ENCODE measurements at places on chromosomes 2 and 18.
A peak's percentile ranks its signal among the peaks of the same experiment; 100 is the strongest.

- no peak for DNase-seq
These were observed 440.4 kb upstream of the CDH20 start for GRCh38 chr18:60892855-60893254.

- DNase-seq: no peak
These were observed 122.4 kb downstream of the SETBP1 start for GRCh38 chr18:44803019-44803650.

DNA sequence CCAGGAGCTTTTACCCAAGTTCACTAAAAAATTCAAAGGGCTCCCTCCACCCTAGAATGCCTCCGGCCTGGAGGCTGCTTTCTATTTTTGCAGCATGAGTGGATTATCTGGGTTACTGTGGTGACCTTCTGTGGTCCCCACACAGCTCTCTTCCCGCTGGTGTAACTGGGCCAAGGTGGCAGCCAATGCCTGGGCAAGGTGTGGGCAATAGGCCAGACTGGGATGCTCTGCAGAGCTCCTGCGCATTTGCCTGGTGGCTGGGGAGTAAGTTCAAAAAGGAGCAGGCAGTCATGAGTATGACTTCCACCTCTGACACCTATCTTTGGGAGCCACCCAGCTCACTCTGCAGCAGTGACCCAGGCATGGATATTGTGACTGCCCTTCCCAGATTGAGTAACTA lies 130.5 kb upstream of the SPRED2 start:
- no peak for DNase-seq

- no peak for DNase-seq
These were observed 181.7 kb downstream of the ANAPC1 start for GRCh38 chr2:111702119-111702803.

DNA sequence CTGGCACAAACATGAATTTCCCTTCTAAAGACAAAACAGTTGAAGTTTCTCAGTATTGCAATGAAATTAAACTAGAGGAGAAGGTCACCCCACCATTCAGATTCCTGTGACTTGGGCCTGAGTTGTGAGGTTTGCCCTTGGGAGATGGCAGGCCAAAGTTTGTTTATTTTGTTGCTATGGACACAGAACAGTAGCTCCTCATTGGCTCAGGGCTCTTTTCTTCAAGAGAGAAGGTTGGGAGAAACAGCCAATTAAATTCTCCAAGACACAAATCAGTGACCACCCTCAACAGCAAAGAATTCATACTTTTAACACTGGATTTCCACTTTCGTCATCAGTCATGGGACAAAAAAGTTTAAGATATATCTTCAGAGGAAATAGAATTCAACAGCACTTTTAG lies at the start of gene FLACC1:
FLACC1 (minus strand) TSS at position 125 of the 400 bp plus-strand sequence. CDS start 5,941 bp downstream, outside the sequence.
- no peak for DNase-seq

GRCh38 chr2:152646775-152647174 lies 70.5 kb downstream of the PRPF40A start:
- DNase-seq: no peak

DNA sequence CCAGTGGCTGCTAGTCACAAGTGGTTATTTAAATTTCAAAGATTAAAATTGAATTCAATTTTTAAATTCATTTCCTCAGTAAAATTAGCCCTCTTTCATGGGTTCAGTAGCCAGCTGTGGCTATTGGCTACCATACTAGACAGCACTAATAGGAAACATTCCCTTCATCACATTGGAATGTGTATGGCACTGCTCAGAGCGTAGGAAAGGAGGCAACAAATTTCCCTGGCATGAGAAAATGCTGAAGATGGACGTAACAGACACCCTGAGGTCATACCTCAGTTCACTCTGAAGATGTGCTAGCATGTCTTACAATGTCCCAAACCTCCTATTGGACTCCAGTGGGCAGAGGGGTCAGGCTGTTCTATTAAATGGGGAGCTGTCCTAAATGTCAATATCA lies 96.4 kb downstream of the C1QL2 start:
- no peak for DNase-seq

GRCh38 chr2:80291656-80292055 lies 12.9 kb downstream of the LRRTM1 start:
- no peak for DNase-seq

- DNase-seq: no peak
These were observed 148.6 kb downstream of the MAIP1 start for GRCh38 chr2:200104015-200104414.

DNA sequence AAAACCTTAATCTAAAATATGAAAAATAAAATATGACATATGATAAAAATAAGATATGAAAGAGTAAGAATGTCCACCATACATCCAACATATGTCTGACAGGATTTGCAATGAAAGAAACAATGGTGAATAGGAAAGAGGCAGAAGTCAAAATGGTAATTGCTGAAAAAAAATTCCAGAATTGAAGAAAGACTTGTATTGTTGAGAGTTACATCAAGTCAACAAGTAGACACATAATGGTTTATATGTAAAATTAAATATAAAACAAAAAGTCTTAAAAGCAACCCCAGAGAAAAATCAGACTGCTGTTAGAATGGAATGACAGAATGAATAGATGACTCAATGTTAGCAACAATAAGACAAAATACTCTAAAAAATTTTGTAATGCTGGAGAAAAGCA lies 255.1 kb downstream of the DOK6 start:
- no peak for DNase-seq

- DNase-seq: no peak
These were observed 36.3 kb downstream of the MOGAT1 start for GRCh38 chr2:222707689-222708273.

DNA sequence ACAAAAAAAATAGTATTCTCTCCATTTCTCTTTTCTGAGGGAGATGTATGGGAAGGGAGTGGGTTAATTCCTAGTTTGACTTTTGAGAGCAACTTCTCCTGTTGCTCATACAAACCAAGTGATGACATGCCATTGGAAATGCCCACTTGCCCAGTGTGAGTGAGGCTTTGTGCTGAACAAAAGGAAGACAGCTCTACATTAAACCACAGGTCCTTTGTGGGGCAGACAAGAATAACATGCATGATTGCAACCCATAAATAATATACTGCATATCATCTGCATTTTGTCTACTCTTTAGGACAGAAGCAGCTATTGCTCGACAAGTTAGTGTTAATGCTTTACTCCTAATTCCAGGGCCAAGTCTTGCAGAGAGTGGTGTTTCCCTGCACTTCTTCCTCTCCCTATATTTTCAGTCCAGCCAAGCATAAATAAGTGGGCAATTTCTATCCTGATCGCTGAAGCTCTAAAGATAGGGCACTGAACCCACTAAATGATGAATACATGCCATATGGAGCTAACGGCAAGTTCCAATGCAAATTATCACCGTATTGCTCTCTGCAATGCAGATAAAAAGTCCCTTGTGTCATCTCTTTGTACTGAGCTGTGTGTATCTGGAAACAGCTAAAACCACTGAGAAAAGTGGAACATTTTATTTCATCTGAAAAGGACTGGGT lies 19.4 kb upstream of the EHBP1 start:
- no peak for DNase-seq

- no peak for DNase-seq
These were observed 97.2 kb downstream of the ARL4C start for GRCh38 chr2:234399451-234400246.

DNA sequence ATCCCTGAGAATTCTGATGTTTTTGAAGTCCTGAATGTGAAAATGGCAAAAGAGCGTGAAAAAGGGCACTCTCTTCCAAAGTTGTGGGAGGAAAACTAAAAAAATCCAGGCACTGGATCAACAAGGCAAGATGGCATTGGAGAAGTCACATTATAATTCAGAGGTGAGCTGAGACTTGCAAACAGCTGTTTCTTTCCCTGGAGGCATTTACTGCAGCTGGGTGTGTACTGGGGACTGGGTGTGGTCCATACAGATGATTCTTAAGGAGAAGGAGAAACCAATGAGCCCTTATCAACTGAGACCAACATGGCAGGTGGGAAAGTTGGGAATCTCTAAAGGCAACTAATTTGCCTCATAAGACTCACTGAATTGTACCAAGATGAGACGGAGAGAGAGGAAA lies 313.9 kb downstream of the TRIB2 start:
- no peak for DNase-seq

GRCh38 chr18:26791676-26792075 lies 73.8 kb downstream of the AQP4 start:
- no peak for DNase-seq

DNA sequence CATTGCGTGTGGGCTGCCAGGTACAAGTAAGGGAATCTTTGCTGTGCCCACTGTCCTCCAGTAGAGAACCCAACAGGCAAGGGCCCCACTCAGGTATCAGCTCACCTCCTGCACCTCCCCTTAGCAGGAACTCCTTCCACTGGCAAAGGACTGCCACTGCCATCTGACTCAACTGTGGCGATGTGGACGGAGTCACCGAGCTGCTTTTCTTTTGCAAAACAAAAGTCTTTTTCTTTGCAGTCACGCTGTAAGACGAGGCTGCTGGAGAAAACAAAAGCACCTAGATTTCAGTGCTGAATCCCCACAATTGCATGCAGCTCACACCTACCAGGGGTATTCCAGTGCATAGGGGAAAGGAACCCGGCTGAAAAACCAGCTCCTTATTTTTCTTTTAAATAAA lies 7.9 kb downstream of the MTERF4 start:
- DNase-seq: no peak

GRCh38 chr2:72968286-72968685 lies 51.0 kb downstream of the EMX1 start:
- no peak for DNase-seq

- DNase-seq: no peak
These were observed 306.4 kb downstream of the LPIN1 start for GRCh38 chr2:12052796-12053195.

DNA sequence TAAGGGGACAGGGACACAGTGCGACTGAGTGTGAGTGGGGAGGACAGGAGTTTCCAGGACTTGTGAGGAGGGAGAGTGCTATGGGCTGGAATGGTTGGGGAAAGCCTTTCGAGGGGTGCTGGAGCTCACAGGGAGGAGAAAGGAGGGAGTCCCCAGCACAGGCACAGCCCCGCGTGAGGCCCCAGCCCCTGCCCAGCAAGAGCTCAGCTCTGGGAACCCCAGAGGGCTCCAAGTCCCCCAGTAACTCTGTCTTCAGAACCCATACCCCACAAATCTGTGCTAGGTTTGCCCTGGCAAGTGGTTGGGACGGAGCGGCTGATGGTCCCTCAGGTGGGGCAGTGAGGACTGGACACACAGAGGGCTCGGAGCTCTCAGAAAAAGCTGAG lies 75.4 kb downstream of the SFXN5 start:
- no peak for DNase-seq

DNA sequence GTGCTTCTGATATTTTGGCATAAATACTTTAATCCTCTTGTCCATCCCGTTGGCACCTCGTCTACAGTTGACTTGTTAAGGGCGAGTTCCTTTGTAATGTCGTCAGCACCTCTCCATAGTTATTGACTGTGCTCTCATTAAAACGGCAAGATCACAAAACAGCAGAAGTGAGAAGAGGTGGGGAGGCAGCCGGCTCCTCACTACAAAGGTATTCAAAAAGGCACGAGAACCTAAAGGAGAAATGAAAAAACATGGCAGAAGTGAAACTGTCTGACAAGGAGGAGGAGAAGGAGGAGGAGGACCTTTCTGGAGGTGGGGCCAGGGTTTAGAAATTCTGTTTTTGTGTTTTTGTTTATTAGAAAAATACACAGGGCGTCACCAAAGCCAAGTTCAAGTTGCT lies 235.6 kb downstream of the BCL11A start:
- DNase-seq: no peak

DNA sequence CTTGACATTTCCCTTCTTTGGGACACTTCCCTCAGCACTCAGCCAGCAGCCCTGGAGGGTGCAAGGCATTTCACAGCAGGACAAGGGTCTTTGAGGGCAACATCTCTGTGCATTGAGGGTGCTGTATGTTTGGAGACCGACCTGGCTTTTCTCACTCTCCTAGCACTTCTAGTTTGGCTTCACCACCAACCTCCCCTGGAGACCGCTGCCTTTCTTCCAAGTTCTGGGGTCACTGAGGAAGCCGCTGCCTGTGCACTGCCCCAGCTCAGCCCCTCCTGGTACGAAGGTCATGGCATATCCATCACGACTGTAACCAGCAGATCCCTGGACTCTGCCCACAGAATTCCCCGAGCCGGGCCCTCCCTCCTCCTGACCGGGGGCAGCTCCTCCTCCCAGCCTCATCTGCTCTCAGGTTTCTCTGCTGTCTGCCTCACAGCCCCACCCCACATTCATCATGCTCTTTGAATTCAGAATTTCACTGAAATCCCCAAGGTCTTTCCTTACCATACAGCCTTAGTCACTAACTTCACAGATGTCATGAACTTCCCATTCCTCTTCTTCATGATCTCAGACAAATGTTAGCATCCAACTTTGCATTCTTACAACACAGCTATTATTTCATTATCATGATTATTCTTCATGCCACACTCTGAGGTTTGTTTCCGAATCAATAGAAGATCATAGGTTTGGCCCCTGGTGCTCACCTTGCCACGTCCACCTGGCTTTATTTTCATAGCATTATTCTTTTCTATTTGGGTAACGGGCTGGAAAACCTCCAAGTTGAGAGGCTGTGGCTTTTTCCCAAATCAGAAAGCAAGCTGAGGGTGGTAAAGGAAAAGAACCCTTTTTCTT lies 113.0 kb upstream of the COPS8 start:
- no peak for DNase-seq

DNA sequence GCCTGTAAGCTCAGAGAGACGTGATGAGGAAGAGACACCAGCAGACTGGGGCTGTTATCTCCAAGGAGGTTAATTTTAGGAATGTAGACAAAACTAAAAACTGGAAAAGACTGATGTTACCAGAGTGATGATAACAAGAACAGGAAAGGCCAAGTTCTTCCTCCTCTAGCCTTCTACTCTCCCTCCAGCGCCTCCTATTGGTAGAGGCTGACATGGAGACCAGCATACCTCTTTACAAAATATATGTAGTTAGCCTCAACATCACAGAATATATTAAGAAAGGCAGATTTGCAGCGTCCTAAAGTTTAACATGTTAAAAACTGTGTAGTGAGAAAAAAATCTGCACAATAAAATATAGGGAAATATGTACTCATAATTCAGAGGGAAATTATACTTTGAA lies 66.0 kb downstream of the TCF4 start:
- DNase-seq: peak; percentile 38

DNA sequence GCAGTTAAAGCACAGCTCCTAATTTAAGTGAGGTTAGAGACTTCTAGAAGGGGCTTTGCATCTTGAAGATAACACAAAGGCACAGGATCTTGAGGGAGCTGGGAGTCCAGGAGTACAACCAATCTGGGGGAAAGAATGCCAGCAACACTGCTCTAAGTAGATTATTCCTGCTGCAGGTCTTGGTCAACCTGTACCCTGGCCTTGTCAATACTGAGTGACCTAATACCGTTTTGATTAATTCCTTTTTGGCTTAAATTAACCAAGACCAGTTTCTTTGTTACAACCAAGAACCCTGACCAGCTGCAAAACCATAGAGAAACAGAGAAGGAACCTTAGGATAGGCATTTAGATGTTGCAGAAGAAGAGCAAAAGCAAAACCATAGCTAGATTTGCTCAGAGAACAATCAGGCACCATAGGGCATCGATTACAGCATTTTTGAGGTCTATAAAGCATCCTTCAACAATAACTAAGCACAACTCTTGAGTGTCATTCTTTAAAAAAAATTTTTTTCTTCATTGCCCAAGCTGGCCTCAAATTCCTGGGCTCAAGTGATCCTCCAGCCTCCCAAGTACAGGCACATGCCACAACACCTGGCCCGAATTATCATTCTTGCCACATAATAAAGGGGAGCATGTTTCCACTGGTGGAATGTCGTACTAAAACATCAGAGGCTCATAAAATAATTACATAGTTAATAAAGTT lies 6.3 kb downstream of the STARD7 start:
- no peak for DNase-seq
